ENCODE measurements at places on chromosomes 5 and 9. TPM values are rescaled to one million over a fixed set of nuclear protein-coding genes. Genes with fewer than 3 reads are reported as not detected.

PCDH12 gene
- polyA plus RNA-seq: not detected

THBS4 gene
- 6.3 TPM for polyA plus RNA-seq

PCDHGB6 gene
- 29.2 TPM for polyA plus RNA-seq

LAMC3 gene
- polyA plus RNA-seq: 0.04 TPM

MTX3 gene
- 19.4 TPM for polyA plus RNA-seq

TMEM215 gene
- not detected for polyA plus RNA-seq

NR5A1 gene
- 2.4 TPM for polyA plus RNA-seq

C5orf46 gene
- not detected for polyA plus RNA-seq

EPB41L4B gene
- 4.1 TPM for polyA plus RNA-seq

DRD1 gene
- polyA plus RNA-seq: 0.72 TPM

ZFP2 gene
- polyA plus RNA-seq: 14.5 TPM

VDAC1 gene
- 297 TPM for polyA plus RNA-seq

TRIM36 gene
- polyA plus RNA-seq: 122 TPM

GNE gene
- polyA plus RNA-seq: 22.7 TPM

CATSPER3 gene
- polyA plus RNA-seq: 0.80 TPM

PFN3 gene
- not detected for polyA plus RNA-seq

LURAP1L gene
- 0.59 TPM for polyA plus RNA-seq

SPINK13 gene
- polyA plus RNA-seq: not detected

PCDHGA10 gene
- polyA plus RNA-seq: 8.1 TPM

SLC25A46 gene
- polyA plus RNA-seq: 118 TPM

All from neural cell (in vitro differentiated cells).